ENCODE measurements at places on chromosomes 4 and X.

DNA sequence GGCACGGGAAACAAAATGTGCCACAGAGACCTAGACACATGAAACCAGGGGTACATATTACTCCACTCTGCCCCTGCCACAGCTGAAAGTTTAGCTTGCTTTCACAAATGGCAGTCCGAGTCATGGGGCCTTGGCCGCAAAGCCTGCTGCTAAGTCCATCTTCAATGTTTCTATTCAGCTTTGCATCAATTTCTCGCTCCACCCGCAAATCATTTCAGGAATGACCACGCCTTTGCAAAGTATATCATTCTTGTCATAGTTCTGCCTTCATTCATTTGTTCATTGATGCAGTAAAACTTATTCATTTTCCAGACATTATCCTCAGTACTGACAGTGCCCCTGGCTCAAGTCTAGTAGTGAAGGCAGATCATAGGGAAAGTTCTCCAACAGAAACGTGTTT is 9.5 kb downstream of the PLAC8 start:
- peaks cover 59% of the 10 kb centered on the region for H3K4me1 ChIP-seq
- DNase-seq: no peak
- peaks cover 45% of the 10 kb centered on the region for H3K36me3 ChIP-seq
- H3K27ac ChIP-seq: peak overlapping the region; percentile 50
- no peaks in the 10 kb centered on the region for H3K27me3 ChIP-seq
- H3K4me3 ChIP-seq: no peak overlapping the region

GRCh38 chr4:55921093-55921492 is 27.7 kb upstream of the CEP135 start:
- H3K36me3 ChIP-seq: no peaks in the 10 kb centered on the region
- no peaks in the 10 kb centered on the region for H3K4me1 ChIP-seq
- no peaks in the 10 kb centered on the region for H3K27me3 ChIP-seq

- H3K4me1 ChIP-seq: peaks cover 5% of the 10 kb centered on the region
- H3K27ac ChIP-seq: no peak overlapping the region
- peaks cover 16% of the 10 kb centered on the region for H3K27me3 ChIP-seq
- H3K4me3 ChIP-seq: no peak overlapping the region
- peak; percentile 7 for DNase-seq
Measured at GRCh38 chr4:16289897-16290554, 63.8 kb upstream of the TAPT1 start.

GRCh38 chr4:1903035-1903434 is 31.8 kb downstream of the NSD2 start:
- no peak overlapping the region for H3K27ac ChIP-seq
- H3K4me3 ChIP-seq: no peak overlapping the region
- H3K4me1 ChIP-seq: peaks cover 27% of the 10 kb centered on the region
- peak; percentile 22 for DNase-seq
- no peaks in the 10 kb centered on the region for H3K27me3 ChIP-seq
- peaks cover 73% of the 10 kb centered on the region for H3K36me3 ChIP-seq

GRCh38 chrX:20382518-20383297 is 116.0 kb upstream of the RPS6KA3 start:
- H3K27ac ChIP-seq: no peak overlapping the region
- no peaks in the 10 kb centered on the region for H3K27me3 ChIP-seq
- no peaks in the 10 kb centered on the region for H3K36me3 ChIP-seq
- H3K4me3 ChIP-seq: no peak overlapping the region
- H3K4me1 ChIP-seq: peaks cover 23% of the 10 kb centered on the region

DNA sequence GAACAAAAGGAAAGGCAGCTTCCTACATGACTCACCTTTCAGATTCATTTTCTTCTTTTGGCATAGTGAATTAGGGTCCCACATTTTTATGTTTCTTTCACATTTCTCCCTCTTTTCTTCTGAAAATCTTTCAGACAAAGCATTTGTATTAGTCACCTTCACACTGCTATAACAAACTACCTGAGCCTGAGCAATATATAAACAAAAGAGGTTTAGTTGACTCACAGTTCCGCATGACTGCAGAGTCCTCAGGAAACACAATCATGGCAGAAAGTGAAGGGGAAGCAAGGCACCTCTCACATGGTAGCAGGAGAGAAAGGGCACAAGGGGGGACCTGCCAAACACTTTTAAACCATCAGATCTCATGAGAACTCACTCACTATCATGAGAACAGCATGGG is 36.9 kb downstream of the MAGEA9 start:
- H3K4me1 ChIP-seq: peaks cover 4% of the 10 kb centered on the region
- H3K36me3 ChIP-seq: no peaks in the 10 kb centered on the region
- no peak overlapping the region for H3K4me3 ChIP-seq
- peaks cover 5% of the 10 kb centered on the region for H3K27me3 ChIP-seq

- peaks cover 3% of the 10 kb centered on the region for H3K27me3 ChIP-seq
- H3K27ac ChIP-seq: peak overlapping the region; percentile 27
- peak; percentile 19 for DNase-seq
- peaks cover 13% of the 10 kb centered on the region for H3K4me1 ChIP-seq
- H3K4me3 ChIP-seq: no peak overlapping the region
- no peaks in the 10 kb centered on the region for H3K36me3 ChIP-seq
Measured at GRCh38 chr4:68359508-68359907, 9.6 kb upstream of the YTHDC1 start.

DNA sequence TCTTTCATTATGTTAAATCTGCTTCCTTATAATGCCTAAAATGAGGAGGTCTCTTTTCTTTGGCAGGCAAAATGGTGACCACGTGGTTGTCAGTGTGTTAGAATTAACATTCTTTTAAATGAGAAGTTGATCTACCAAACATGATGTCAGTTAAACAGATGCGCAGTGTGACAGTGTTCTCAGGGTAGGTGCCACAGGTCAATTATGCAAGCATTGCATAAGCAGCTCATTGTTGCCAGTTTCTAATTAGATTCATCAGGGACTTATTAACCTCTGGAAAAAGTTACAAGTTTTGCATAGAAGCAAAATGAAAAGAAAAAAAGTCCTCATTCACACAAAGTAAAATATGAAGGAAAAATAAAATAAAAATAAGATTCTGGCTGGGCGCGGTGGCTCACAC is 324.1 kb upstream of the GALNT7 start:
- no peaks in the 10 kb centered on the region for H3K4me1 ChIP-seq
- no peak overlapping the region for H3K4me3 ChIP-seq
- H3K27ac ChIP-seq: no peak overlapping the region
- no peaks in the 10 kb centered on the region for H3K36me3 ChIP-seq

GRCh38 chr4:38805530-38806145 is 1.0 kb upstream of the TLR1 start:
- peaks cover 30% of the 10 kb centered on the region for H3K4me1 ChIP-seq
- H3K4me3 ChIP-seq: peak overlapping the region; percentile 69
- peak overlapping the region; percentile 90 for H3K27ac ChIP-seq
- H3K27me3 ChIP-seq: no peaks in the 10 kb centered on the region
- H3K36me3 ChIP-seq: peaks cover 20% of the 10 kb centered on the region

DNA sequence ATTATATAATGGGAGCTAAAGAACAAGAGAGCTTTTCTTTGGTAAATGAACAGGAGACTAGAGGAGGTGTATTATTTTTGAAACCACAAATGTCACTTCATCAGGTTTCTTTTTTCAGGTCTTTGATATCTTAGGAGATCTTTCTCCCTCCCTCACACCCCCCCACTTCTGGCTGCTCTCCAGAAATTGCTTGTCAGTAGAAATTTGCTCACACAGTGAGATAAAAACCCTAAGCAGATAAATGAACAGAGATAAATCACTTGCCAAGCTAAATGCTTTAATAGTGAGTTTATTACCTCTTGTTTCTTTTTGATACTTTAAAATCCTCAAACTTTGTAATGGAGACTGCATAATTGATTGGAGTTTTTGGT is 421.2 kb upstream of the TENM3 start:
- no peak overlapping the region for H3K27ac ChIP-seq
- DNase-seq: no peak
- no peaks in the 10 kb centered on the region for H3K27me3 ChIP-seq

GRCh38 chrX:39481621-39482020 is 616.1 kb downstream of the BCOR start:
- DNase-seq: no peak
- H3K4me1 ChIP-seq: peaks cover 8% of the 10 kb centered on the region
- no peaks in the 10 kb centered on the region for H3K27me3 ChIP-seq
- H3K27ac ChIP-seq: no peak overlapping the region
- H3K36me3 ChIP-seq: no peaks in the 10 kb centered on the region

GRCh38 chr4:179692222-179692621 is 2250.0 kb upstream of the AGA start:
- H3K4me3 ChIP-seq: no peak overlapping the region
- H3K36me3 ChIP-seq: no peaks in the 10 kb centered on the region
- DNase-seq: no peak
- no peak overlapping the region for H3K27ac ChIP-seq

- no peak overlapping the region for H3K4me3 ChIP-seq
- H3K4me1 ChIP-seq: no peaks in the 10 kb centered on the region
- H3K27me3 ChIP-seq: no peaks in the 10 kb centered on the region
- no peak for DNase-seq
Measured at GRCh38 chr4:31741326-31741725, 1021.2 kb downstream of the PCDH7 start.

GRCh38 chr4:121353213-121353612 is 27.6 kb downstream of the QRFPR start:
- no peak overlapping the region for H3K27ac ChIP-seq
- H3K36me3 ChIP-seq: peaks cover 2% of the 10 kb centered on the region
- DNase-seq: no peak
- no peaks in the 10 kb centered on the region for H3K4me1 ChIP-seq

DNA sequence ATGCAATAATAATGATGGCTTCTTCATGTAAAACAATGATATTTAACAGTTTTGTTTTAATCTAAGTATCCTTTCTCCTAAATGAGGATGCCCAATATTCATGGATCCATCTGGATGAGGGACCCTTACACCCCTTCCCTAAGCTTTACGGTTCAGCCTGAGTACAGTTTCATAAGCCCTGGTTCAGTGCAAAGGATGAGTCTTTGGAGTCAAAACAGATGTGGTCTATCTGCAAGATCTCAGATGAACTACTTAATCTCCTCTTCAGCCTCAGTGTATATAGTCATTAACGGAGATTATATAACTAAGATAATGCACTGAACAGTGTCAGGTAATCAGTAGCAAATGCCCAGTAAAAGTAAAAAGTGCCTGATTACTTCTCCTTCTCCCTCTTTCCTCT is 22.1 kb downstream of the ANXA5 start:
- H3K36me3 ChIP-seq: peaks cover 25% of the 10 kb centered on the region
- H3K27me3 ChIP-seq: no peaks in the 10 kb centered on the region
- H3K4me3 ChIP-seq: no peak overlapping the region
- DNase-seq: no peak

DNA sequence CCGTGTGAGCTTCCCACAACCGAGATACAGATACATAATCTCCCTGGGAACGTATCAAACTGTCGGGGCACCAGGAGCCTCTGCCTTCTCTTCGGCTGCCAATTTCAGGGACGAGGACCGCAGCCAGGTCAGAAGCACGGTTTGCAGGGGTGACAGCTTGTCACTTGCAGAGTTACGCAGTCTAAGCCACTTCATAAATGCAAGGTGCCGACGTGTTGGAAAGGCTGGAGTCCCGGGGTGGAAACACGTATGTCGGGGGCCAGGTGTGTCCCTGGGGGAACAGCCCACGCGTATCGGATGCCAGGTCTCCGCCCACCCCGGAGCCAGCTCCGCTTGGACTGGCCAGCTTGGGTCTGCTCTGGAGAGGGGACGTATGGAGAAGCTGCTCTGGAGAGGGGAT is 76.3 kb upstream of the SHOX start:
- H3K27me3 ChIP-seq: no peaks in the 10 kb centered on the region
- no peak for DNase-seq
- H3K4me3 ChIP-seq: no peak overlapping the region

DNA sequence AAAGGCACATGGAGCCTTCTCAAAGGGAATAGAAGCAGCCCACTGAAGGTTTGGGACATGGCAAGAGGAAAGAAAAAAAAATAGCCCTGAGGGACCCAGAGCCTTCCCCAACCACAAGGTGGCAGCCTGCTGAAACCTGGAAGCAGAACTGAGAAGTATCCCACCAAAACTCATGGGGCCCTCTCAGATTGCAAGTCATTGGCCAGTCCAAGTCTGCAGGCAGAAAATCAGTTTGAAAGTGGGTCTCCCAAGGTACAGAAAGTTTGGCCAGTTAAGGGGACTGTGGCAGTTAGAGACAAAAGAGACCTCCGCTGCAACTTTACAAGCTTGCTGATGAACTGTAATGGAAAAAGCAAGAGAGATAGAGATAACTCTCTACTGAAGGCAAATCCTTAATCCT is 155.8 kb downstream of the ANTXR2 start:
- H3K4me1 ChIP-seq: peaks cover 2% of the 10 kb centered on the region
- H3K36me3 ChIP-seq: no peaks in the 10 kb centered on the region
- no peak overlapping the region for H3K27ac ChIP-seq
- no peaks in the 10 kb centered on the region for H3K27me3 ChIP-seq
- DNase-seq: peak; percentile 67

- no peak overlapping the region for H3K4me3 ChIP-seq
- H3K27ac ChIP-seq: no peak overlapping the region
- DNase-seq: no peak
- peaks cover 5% of the 10 kb centered on the region for H3K27me3 ChIP-seq
- no peaks in the 10 kb centered on the region for H3K36me3 ChIP-seq
- no peaks in the 10 kb centered on the region for H3K4me1 ChIP-seq
Measured at GRCh38 chr4:53885668-53886067, 178.7 kb downstream of the CHIC2 start.

- no peak overlapping the region for H3K4me3 ChIP-seq
- H3K4me1 ChIP-seq: peaks cover 13% of the 10 kb centered on the region
- no peak for DNase-seq
- H3K36me3 ChIP-seq: no peaks in the 10 kb centered on the region
- peaks cover 10% of the 10 kb centered on the region for H3K27me3 ChIP-seq
- no peak overlapping the region for H3K27ac ChIP-seq
Measured at GRCh38 chrX:20527558-20528011, 260.9 kb upstream of the RPS6KA3 start.
